ENCODE measurements at places on chromosomes 1 and 21.
A peak's percentile ranks its signal among the peaks of the same experiment; 100 is the strongest.

GRCh38 chr1:51276286-51276685, 40.2 kb downstream of the RNF11 start:
- DNase-seq: no peak

DNA sequence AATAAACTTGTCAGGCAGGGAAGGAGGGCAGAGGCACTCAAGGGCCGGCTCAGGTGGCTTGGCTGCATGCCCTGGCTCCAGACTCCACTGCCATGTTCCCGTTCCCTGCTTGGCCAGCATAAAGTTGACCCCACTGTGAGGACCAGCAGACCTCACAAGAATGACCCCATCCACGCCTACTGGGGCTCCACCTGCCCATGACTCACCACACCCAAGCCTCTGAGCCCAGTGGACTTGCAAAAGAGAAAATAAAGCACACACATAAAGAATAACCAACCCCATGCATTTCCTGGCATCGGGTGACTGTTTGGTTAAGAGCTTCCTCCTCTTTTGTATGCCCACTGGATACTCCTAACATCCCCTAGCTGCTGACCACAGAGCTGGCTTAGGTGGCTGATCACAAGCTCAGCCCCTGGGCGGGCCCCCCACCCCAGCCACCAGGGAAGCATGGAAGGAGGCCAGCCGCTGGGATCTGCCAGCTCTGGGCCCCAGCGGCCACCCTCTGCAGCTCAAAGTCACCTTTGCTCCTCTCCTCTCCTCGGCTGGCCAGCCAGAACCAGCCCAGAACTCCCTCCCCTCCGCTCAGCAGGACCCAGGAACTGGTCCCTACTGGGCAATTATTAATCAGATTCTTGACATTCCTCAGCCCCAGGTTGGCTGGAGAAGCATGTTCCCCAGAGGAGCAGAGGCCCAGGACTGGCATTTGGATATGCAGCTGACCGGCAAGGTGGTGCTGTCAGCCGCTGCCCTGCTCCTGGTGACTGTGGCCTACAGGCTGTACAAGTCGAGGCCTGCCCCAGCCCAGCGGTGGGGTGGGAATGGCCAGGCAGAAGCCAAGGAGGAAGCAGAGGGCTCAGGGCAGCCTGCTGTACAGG, at the start of gene KLHDC7A:
Gene KLHDC7A (plus strand): TSS at position 616 of the 875 bp plus-strand sequence. CDS start 52 bp downstream, at position 668.
- DNase-seq: no peak

GRCh38 chr1:185108321-185108720, 48.4 kb downstream of the TRMT1L start:
- DNase-seq: no peak

DNA sequence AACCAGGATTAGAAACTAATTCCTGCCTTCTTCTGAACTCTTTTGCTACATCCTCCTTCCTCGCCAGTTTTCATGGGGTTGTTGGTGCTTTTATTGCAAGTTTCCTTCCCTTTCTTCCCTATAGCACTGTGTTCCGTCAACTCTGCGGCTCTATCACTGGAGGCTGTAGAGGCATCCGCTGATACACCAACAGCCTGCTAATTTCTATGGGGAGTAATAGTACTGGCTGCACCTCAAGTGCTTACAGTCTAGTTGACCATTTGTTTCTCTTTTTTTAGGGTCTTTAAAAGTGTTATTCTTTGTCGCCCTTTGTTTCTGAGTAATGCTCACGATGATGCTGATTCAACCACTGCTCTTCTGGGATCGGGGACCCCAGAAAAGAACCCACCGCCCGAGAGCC, 746 bp downstream of the MIS18A start:
- DNase-seq: peak; percentile 20

- no peak for DNase-seq
Measured at GRCh38 chr1:189438808-189439207, 1038.9 kb downstream of the BRINP3 start.

GRCh38 chr1:45009296-45009865, 1.7 kb downstream of the HECTD3 start:
- no peak for DNase-seq

- no peak for DNase-seq
Measured at GRCh38 chr21:45045481-45045880, 28.9 kb upstream of the ADARB1 start.

- no peak for DNase-seq
Measured at GRCh38 chr1:42734201-42735035, 5.6 kb downstream of the CLDN19 start.

- DNase-seq: no peak
Measured at GRCh38 chr1:5981009-5981380, 11.2 kb downstream of the NPHP4 start.

- DNase-seq: no peak
Measured at GRCh38 chr1:26059906-26060305, 7.5 kb downstream of the TRIM63 start.

GRCh38 chr1:160744199-160744851, 5.3 kb downstream of the SLAMF7 start:
- DNase-seq: no peak

DNA sequence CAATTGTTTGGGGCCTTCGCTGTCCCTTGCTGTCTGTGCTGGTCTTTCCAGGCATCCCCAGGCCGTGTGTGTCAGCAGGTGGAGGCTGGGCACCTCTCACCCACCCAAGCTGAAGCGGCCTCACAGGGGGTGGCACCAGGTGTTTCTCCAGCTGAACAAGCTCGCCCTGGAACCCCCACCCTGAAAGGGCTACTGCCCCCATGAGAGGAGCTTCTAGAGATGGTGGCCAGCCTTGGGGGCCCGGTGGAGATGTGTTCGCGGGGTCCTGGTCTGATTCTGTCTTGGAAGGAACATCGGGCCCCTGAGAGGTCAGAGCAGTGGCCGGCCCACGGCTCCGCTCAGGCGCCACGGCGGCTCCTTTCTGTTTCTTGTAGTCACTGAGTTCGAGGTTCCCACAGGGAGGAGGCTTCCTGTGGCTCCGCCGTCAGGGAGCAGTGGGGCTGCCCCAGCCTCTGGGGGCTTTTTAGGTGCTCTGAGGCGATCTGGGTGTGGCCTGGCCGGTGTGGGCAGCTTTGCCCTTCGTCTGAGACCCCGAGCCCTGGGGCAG, 46.9 kb downstream of the SKI start:
- DNase-seq: no peak

GRCh38 chr1:153361480-153362109, 3.9 kb downstream of the S100A9 start:
- DNase-seq: no peak

- DNase-seq: no peak
Measured at GRCh38 chr1:8947127-8947691, 1.5 kb downstream of the CA6 start.

DNA sequence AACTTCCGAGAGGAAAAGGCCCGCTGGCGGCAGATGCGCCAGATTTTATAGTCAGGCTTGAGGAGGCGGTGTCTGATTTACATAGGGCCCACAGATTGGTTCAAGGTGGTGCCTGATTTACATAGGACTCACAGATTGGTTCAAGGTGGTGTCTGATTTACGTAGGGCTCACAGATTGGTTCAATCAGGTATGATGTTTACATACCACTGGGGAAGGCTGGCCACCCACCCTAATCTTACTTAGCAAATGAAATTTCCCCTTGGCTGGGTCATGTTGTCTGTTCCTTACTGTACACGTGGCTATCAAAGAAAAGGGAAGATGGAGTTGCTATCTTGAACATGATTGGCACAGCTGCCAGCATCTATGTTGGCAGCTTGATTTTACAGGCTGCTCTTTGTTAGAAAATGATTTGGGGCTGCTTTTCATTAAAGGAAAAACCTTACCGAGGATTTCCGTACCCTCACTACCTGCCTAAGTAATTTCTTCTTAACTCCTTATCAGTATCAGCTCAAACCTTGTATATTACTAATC, 96.3 kb downstream of the SETD4 start:
- DNase-seq: no peak

DNA sequence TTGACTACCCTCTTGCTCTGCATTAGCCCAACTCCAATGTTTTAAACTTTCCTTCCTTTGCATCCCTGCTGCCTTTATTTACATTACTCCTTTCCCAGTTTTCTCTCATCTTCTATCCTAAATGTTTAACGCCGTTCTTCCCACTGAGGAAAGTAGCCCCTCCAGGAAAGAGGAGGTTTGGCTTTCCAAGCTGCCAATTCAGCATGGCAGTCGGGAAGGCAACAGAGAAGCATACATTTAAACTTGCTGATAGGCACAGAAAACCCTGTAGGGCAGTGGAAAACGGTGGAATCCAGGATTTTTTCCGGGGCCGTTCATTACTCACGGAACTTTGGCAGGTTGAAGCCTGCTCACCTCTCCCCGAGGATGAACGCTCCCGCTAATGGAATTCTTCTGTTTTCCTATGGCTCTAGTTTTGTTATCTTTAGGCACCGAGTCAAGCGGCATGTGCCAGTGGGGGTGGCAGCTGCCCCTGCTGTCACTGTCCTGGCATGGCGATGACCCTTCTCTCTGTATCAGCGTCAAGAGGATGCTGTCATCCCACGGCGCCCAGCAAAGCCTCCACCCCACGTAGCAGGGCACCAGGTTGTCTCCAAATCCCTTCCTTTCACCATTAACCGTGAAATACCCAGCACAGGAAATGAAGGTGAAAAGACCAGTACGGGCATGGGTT, 48.3 kb downstream of the ZBTB18 start:
- DNase-seq: no peak

- peak; percentile 67 for DNase-seq
Measured at GRCh38 chr1:201769966-201770365, 59.0 kb upstream of the IPO9 start.

GRCh38 chr1:213099682-213100399, 48.8 kb downstream of the RPS6KC1 start:
- DNase-seq: no peak

GRCh38 chr21:45615145-45615711, 28.3 kb upstream of the PCBP3 start:
- DNase-seq: no peak

DNA sequence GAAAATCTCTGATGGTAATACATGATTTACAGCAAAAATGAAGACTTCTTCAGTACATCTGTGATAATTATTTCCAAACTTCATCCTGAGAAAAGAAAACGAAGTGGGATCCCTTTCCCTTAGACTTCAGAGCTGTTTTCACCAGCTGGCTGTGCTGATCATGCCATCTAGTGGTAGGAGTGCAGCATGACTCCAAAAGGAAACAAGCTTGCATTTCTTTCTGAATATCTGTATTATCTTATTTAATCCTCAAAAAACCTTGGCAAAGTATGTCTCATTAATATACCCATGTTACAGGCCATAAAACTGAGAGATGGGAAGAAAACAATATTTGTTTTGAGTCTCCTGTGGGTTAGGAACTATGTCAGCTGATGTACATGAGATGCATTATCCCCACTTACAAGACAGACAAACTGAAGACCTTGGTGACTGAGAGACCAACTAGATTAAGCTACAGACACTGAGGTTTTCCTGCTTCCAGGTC, 9.8 kb upstream of the GJA8 start:
- DNase-seq: peak; percentile 85

DNA sequence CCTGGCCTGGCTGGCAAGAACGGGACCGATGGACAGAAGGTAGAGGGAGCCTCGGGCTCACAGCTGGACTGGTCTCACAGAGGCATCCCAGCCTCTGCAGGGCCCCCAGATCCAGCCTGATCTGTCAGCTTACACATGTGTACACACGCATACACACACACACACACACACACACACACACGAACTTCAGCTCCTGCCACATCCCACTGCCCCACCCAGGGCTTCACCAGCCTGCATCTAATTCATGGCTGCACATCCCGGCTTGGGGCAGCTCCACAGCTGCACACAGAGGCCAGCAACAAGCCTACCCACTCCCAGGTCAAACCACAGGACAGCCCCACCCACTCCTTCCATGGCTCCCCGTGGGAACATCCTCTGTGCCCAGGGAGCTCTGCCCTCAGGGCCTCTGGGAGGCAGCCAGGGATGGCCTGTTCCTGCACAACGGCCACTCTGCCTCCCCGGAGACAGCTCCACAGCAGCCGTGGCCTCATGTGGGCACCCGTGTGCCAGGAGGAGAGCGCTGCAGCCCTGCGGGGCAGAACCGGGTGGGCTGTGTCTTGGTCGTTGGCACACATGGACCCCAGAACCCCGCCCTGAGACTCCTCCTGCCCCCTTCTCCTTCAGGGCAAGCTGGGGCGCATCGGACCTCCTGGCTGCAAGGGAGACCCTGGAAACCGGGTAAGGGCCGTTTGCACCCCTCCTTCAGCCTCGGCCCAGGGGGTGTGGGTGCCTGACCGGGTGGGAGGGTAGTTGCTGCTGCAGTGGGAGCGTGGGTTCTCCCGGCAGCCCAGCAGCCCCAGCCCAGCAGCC, 19.1 kb downstream of the COL6A2 start:
- peak; percentile 66 for DNase-seq

DNA sequence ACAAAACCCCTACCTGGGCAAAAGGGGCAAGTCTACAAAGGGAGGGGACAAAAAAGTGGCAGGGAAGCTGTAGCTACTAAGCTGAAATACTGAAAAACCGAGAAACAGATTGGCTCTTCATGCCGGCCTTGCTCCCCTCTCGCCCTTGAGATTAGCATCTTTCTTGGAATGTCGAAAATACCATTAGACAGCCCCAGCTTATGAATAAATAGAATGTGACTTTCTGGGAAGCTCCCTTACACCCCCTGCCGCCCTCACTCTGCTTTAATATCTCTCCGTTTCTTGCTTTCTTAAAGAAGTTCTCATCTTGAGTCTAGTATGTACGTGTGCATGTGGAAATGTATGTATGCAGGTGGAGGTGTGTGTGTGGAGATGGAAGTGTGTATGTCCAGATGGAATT, 14.1 kb downstream of the TRAF3IP3 start:
- DNase-seq: no peak

DNA sequence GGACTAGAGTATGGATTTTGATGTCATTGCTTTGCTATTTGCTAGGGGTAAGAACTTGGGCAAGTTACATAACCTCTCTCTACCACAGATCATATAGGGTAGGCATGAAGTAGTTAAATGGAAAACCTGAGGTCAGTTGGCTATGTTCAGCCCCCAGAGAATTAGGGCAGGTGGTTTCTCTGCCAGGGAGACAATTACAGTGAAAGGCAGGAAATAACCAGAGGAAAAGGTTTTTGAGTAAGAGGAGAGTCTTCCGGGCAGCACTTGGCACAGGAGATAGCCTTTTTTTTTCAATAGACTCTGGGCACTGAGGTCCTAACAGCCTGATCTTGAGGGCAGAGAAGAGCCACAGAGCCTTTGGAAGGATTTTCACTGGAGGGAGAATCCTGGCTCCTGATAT, 16.7 kb upstream of the SERBP1 start:
- DNase-seq: no peak

GRCh38 chr1:80448081-80448480, 1352.7 kb upstream of the ADGRL2 start:
- peak; percentile 60 for DNase-seq

DNA sequence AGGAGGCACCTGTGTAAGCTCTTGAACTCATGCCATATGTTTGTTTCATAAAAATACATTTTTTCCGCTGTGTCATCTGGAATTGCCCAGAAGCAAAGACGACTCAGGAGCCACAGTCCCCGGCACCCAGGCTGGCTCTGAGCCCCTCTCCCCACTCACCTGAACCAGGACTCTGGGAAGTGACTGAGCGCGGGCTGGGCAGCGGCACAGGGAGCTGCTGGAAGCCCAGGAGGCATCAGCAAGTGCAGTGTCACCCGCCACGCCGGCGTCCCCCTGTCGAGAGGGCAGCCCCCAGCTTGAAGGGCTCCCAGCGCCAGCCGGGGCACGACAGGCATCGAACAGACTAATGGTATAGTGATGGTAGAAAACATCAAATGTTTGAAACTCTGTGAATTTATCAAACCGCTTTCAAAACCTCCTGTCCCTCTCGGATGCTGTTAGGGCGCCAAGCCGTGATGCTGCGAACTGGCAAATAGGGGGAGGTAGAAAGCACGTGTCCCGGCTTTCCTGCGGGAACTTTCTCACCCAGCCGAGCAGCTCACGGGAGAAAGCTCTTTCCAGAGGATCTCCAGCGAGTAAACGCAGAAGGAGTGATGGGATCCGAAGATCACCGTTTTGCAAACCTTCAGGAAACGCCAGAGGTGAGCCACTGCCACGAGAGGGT, 57.8 kb upstream of the COL18A1 start:
- DNase-seq: no peak

Measured in adipocyte (in vitro differentiated cells).